Airway epithelial cell (primary cell): ENCODE measurements at places on chromosomes 2 and 18. TPM values are rescaled to one million over a fixed set of nuclear protein-coding genes. Genes with fewer than 3 reads are reported as not detected.

DNAJC27 gene
- 1.3 and 2.3 TPM in 2 replicates for total RNA-seq

CGREF1 gene
- 0.70 and 3.2 TPM in 2 replicates for total RNA-seq

METTL8 gene
- 22.1 and 32.5 TPM in 2 replicates for total RNA-seq

C2orf15 gene
- 1.5 and 1.6 TPM in 2 replicates for total RNA-seq

UCN gene
- total RNA-seq, result 0.49 and 1.7 TPM in 2 replicates

MYO7B gene
- not detected in 2 replicates for total RNA-seq

IL1RL2 gene
- 0.63 and 1.3 TPM in 2 replicates for total RNA-seq

SIX3 gene
- total RNA-seq, result not detected in 2 replicates

CD8B gene
- not detected in 2 replicates for total RNA-seq

FASTKD1 gene
- total RNA-seq, result 18.6 and 20.3 TPM in 2 replicates

DSG2 gene
- 63.6 and 93.5 TPM in 2 replicates for total RNA-seq

LYPD6 gene
- total RNA-seq, result 0.56 and 1.8 TPM in 2 replicates

CAPN13 gene
- total RNA-seq, result 0.21 and 0.88 TPM in 2 replicates

KCNK3 gene
- not detected in 2 replicates for total RNA-seq

LYG2 gene
- total RNA-seq, result not detected in 2 replicates

ANO7 gene
- total RNA-seq, result 0.79 and 1.1 TPM in 2 replicates

PLCD4 gene
- 2.6 and 3.1 TPM in 2 replicates for total RNA-seq

MTIF2 gene
- 27.4 and 31.2 TPM in 2 replicates for total RNA-seq

CD28 gene
- total RNA-seq, result not detected in 2 replicates

MRPL19 gene
- 59.7 and 66.9 TPM in 2 replicates for total RNA-seq

OTX1 gene
- 4.2 and 4.7 TPM in 2 replicates for total RNA-seq

ABI2 gene
- total RNA-seq, result 10.8 and 13.8 TPM in 2 replicates

PLGLB1 gene
- total RNA-seq, result not detected in 2 replicates

TMEM178A gene
- total RNA-seq, result 0.21 and 0.56 TPM in 2 replicates

FSIP2 gene
- total RNA-seq, result 0.56 and 0.85 TPM in 2 replicates

PSMA8 gene
- not detected in 2 replicates for total RNA-seq

SCN7A gene
- total RNA-seq, result not detected in 2 replicates

TUBB8B gene
- not detected in 2 replicates for total RNA-seq

SRD5A2 gene
- not detected in 2 replicates for total RNA-seq

KYNU gene
- total RNA-seq, result 22.4 and 24.9 TPM in 2 replicates

CIB4 gene
- not detected in 2 replicates for total RNA-seq

PDE11A gene
- total RNA-seq, result not detected in 2 replicates

COQ10B gene
- 17.4 and 19.7 TPM in 2 replicates for total RNA-seq

ACVR1C gene
- under 0.01 and 0.09 TPM in 2 replicates for total RNA-seq

KCNJ3 gene
- total RNA-seq, result not detected in 2 replicates

AQP12B gene
- not detected in 2 replicates for total RNA-seq

IAH1 gene
- total RNA-seq, result 48.3 and 51.8 TPM in 2 replicates

PAIP2B gene
- total RNA-seq, result 5.0 and 5.9 TPM in 2 replicates
